ENCODE measurements at places on chromosomes 4 and X. TPM values are rescaled to one million over a fixed set of nuclear protein-coding genes. Genes with fewer than 3 reads are reported as not detected.

Gene KIF4A
- 0.66 TPM for total RNA-seq

Gene PASD1
- not detected for total RNA-seq

Gene TBX22
- not detected for total RNA-seq

Gene MGAT4D
- total RNA-seq = not detected

Gene SPON2
- total RNA-seq = 40.8 TPM

Data from aorta (tissue), 5 donors.